GM04503 (cell line): ENCODE measurements at places on chromosomes 1 and 21.

- no peak for DNase-seq
Observed at GRCh38 chr1:66752000-66752592, at the start of gene DYNLT5. TSS of gene DYNLT5 (plus strand) at chr1:66752459. CDS start at chr1:66754659, 2,200 bp downstream.

- no peak for DNase-seq
Observed at GRCh38 chr1:42914092-42914627, 44.5 kb downstream of the SLC2A1 start.

- no peak for DNase-seq
Observed at GRCh38 chr1:81314513-81315233, 486.1 kb upstream of the ADGRL2 start.

- no peak for DNase-seq
Observed at GRCh38 chr1:10905841-10906655, 106.4 kb upstream of the TARDBP start.
